Purkinje cell (primary cell): ENCODE measurements at places on chromosomes 16 and 17. TPM values are rescaled to one million over a fixed set of nuclear protein-coding genes. Genes with fewer than 3 reads are reported as not detected.

Gene CCL22
- polyA plus RNA-seq, result not detected in 2 replicates

Gene OTOP3
- not detected in 2 replicates for polyA plus RNA-seq

Gene CX3CL1
- 15.3 and 16.5 TPM in 2 replicates for polyA plus RNA-seq

Gene HAGH
- 42.1 and 49.0 TPM in 2 replicates for polyA plus RNA-seq

Gene ENPP7
- polyA plus RNA-seq, result not detected in 2 replicates

Gene DOC2B
- polyA plus RNA-seq, result 1.3 and 2.2 TPM in 2 replicates

Gene TMEM238L
- not detected in 2 replicates for polyA plus RNA-seq

Gene SENP3
- polyA plus RNA-seq, result 2.3 and 3.2 TPM in 2 replicates

Gene NAGS
- polyA plus RNA-seq, result not detected in 2 replicates

Gene OR2C1
- not detected in 2 replicates for polyA plus RNA-seq

Gene QPRT
- 1.3 and 2.5 TPM in 2 replicates for polyA plus RNA-seq

Gene DHRS7B
- polyA plus RNA-seq, result 45.6 and 80.2 TPM in 2 replicates

Gene RAB34
- 4.9 and 7.8 TPM in 2 replicates for polyA plus RNA-seq

Gene PRSS33
- polyA plus RNA-seq, result not detected in 2 replicates

Gene PRR35
- polyA plus RNA-seq, result not detected in 2 replicates

Gene LRRC75A
- 0.81 TPM in 1 of 2 replicates, not detected in the other for polyA plus RNA-seq

Gene MIEN1
- 127 and 130 TPM in 2 replicates for polyA plus RNA-seq

Gene TOX3
- 11.7 and 19.5 TPM in 2 replicates for polyA plus RNA-seq

Gene MYL11
- polyA plus RNA-seq, result not detected in 2 replicates

Gene CA7
- polyA plus RNA-seq, result 15.9 and 38.9 TPM in 2 replicates
